H4 (cell line): ENCODE measurements at places on chromosomes 2 and 18.

GRCh38 chr2:237487496-237487895 is 445 bp downstream of the MLPH start:
- DNase-seq = no peak

- peak; percentile 4 for DNase-seq
These were observed 442.8 kb upstream of the SYT4 start for GRCh38 chr18:43720041-43720440.

DNA sequence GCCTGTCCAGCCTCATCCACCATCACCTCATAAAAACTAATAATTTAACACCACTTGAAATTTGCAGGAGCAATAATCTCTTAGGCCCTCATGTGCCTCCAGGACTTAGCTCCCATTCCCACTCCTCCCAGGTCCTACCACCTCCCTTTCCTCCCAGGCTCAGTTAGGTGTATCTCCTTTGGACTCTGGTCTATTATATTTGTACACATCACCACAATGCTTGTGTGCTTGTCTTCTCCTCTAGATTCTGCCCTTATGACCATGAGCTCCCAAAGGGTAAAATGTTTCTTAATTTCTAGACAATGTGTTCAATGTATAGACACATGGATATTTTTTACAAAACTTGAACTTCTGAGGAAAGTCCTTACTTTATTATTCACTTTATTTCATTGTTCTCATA is 182.0 kb upstream of the ZC3H15 start:
- no peak for DNase-seq

- no peak for DNase-seq
These were observed 45.2 kb upstream of the B3GNT2 start for GRCh38 chr2:62150597-62151305.

- peak; percentile 32 for DNase-seq
These were observed 224.7 kb downstream of the SLC8A1 start for GRCh38 chr2:40227210-40227609.

- no peak for DNase-seq
These were observed 156.0 kb downstream of the GBX2 start for GRCh38 chr2:236012155-236012554.

DNA sequence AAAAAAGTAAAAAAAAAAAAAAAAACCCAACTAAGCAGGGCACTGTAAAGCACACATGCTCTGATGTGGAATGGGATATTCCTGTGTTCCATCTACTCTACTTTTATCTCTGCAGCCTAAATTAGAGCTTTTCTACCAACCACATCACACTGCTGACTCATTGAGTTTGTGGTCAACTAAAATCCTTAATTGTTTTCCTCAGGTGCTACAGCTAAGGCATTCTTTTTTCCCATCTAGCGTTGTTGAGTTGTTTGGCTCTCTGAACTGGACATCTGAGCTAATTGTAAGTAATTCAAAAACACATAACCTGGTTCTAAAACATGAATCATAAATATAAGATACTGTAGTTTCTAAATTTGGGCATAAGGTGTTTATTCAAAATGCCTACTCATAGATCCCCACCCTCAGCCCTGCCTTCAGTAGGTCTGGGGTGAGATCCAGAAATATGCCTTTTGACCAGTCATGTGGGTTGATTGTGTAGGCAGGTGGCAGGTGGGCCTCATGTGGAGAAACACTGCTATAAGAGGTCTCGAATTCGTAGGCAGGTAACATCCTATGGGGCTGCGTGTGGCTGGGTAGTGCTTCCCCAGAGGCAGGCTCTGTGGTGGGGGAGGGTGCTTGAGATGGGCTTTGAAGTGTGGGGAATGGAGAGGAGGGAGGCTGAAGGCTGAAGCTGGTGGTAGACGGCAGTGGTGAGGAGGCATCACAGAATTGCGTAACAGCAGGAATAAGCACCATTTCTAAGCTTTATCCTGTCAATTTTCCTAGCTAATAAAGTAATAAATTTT is 27.2 kb downstream of the ANKRD29 start:
- DNase-seq = peak; percentile 46

- no peak for DNase-seq
These were observed 25.1 kb downstream of the THNSL2 start for GRCh38 chr2:88195246-88195645.

GRCh38 chr2:159091976-159092375 is 123.5 kb downstream of the TANC1 start:
- DNase-seq = no peak

DNA sequence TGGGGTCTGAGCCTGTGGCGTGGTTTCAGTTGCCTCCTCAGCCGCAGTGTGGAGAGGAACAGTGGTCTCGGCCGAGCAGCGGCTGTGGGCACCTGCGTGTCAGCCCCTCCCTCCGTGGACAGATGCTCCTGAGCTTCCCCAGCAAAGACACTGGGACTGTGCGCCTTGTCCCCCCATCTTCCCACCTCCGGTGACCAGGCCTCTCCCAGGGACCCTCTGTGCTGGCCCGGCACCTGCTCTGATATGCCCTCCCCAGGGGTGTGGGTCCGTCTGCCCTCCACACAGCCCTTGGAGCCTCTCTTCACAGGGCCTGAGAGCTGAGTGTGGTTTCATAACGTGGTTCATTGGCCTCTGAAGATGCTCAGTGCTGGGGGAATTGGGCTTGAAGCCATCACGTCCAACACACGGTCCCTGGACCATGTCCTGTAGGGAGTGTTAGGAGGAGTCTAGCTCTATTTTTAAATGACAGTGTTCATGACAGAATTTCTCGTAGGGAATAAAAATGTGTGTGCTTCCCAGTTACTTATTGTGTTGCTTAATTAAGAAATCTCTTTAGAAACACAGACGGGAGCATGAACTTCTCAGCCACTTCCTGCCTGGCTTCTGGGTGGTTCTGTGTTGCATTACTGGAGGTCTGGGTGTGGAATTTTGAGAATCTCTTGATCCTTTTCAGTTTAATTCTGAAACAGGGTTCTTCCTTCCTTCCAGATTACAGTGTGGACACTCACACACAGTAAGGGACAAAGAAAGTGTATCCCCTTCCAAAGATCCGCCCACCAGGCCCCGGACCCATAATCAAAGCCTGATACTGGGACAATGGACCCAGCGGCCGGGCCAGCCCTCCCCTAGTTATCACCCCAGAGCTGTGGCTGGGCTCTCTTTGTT is 110.7 kb downstream of the NFATC1 start:
- no peak for DNase-seq

- no peak for DNase-seq
These were observed 8.9 kb upstream of the POU3F3 start for GRCh38 chr2:104844807-104845551.

DNA sequence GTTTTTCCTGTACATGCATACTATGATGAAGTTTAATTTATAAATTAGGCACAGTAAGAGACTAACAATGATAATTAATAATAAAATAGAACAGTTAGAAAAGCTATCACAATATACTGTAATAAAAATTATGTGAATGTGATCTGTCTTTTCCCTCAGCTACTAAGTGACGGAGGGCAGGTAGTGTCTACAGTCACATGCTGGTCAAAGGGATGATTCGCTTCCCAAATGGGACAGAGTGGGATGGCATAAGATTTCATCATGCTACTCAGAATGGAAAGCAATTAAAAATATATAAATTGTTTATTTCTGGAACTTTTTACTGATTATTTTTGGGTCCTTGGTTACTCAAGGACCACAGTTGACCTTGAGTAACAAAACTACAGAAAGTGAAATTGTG is 71.5 kb downstream of the DAW1 start:
- DNase-seq = no peak

DNA sequence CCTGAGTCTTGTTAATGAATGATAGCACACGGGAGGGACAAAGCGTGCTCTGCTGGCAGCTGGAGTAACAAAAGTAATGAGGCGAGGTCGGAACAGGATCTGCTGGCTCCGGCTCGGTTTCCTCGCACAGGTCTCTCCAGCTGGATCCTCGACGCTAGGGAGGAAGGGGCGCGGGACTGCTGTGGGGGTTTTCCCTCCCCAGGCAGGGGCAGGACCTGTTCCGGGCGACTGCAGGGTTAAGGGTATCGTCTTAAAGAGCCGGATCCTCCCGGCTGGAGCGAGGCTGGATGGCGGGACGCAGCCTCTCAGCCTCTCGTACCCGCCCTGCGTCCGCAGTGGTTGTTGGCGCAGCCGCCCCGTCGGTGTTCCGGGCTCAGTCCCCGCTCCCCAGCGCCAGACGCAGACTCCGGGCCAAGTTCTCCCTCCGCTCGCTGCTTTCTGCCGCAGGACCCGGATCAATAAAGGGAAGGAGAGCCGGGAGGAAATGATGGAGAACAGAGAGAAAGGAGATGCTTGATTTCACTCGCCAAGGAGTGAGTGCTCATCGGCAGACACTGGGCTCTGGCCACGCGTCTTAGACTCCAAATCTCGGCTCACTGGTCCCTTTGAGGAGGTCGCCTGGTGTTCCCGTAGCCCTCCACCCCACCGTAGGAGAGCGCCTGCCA is 1.1 kb upstream of the LIPG start:
- DNase-seq = no peak

DNA sequence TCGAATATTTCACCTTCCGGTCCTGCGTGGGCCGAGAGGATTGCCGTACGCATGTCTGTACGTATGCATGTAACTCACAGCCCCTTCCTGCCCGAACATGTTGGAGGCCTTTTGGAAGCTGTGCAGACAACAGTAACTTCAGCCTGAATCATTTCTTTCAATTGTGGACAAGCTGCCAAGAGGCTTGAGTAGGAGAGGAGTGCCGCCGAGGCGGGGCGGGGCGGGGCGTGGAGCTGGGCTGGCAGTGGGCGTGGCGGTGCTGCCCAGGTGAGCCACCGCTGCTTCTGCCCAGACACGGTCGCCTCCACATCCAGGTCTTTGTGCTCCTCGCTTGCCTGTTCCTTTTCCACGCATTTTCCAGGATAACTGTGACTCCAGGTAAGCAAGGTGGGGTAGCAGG is at the start of gene SERPINB5:
Gene SERPINB5, plus strand, starts transcription at position 291 of the 400 bp plus-strand sequence. CDS start 7,471 bp downstream, outside the sequence.
- no peak for DNase-seq

GRCh38 chr2:22375096-22375495 is 1009.9 kb upstream of the KLHL29 start:
- DNase-seq = no peak

- DNase-seq = no peak
These were observed 56.6 kb downstream of the GDF7 start for GRCh38 chr2:20723543-20723942.

- DNase-seq = no peak
These were observed 521.7 kb upstream of the SPHKAP start for GRCh38 chr2:228703152-228703551.

DNA sequence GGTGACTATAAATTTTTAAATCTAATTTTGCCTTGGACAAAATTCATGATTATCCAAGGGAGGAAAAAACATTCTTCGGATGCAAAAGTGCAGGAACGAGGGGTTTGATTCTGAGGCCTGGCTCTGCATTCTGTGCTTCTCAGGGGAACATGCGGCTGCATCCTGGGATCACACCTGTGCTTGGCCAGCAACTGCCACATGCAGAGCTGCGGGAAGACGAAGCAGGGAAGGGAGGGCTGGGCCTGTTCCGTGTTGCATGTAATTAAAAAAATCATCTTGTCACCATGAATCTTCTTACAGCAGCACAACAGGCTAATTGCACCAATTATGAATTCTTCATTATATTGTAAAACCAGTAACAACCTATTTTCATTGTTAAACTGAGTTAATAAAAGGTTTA is 158.0 kb upstream of the ALKAL2 start:
- DNase-seq = no peak

DNA sequence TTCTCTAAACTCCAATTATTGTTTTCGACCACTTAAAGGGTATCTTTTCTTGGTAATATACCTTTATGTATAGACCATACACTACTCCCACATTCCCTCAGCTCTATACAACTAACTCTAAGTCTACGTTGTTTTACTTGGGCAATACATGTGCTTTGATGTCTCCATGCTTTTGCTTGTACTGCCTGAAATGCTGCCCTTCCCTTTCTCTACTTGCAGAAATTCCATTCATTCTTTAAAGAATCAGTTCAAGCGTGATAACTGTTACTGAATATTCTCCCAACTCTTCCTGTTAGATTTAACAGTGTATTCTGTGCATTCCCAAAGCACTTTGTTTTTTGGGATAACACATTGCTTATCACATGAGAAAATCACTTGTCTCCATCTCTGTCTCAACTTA is 157.0 kb upstream of the AQP4 start:
- no peak for DNase-seq

DNA sequence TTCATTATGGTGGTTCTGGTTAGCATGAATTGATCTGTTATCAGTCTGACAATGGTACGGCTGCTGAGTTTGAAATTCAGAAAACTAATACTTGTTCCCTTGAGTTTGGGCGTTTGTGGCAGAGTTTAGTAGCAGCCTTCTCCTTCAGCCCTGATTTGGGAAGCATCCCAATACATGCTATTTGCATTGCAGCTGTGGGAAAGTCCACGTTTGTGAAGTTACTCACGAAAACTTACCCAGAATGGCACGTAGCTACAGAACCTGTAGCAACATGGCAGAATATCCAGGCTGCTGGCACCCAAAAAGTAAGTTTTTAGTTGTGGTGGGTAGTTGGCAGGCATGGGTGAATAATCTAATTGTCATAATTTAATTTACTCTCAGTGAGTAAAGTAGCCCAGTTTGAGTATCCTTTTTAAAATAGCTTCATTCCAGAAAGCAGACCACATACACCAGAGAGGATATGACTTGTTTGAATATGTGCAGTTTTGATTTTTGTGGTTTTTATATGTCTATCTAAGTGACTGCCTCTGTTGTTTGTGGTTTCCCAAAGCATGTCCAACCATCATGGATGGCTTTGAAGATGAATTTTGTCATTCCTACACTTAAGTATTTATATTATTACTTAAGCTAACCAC is 12.2 kb downstream of the DGUOK start:
- DNase-seq = no peak

DNA sequence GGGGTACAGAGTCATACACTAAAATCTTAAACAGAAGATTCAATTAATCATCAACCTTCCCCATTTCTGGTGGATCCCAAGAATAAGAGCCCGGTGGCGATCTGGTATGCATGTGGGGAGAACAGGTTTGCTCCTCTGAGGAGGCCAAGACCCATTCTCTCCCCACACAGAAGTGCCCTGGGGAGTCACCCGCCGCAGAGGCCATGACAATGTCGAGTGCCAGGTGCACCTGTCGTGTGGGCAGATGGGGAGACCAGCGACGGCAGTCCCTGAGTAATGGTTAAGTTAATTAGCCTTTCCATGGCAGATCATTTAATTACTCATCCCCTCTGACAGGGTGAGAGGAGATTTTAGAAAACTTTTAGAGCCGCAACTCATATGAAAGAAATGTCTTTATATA is 345.0 kb downstream of the NCKAP5 start:
- DNase-seq = no peak

DNA sequence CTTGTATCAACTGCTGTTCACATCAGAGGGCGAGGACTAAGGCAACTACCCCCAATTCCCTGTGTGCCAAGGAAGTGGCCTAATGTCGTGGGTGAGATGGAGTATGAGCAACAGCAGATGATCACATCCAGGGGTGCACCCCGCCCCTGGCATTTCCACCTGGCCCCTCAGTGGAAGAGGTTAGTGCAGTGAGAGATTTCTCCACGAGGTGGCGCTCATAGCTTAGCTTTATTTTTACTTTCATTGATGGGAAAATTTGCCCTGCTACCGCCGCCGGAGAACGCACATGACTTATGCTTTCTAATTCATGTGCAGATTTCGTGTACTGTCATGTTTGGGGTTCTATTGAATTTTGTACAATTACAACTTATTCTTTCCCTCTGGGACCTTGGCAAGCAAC is 470.6 kb upstream of the MEX3C start:
- peak; percentile 40 for DNase-seq

GRCh38 chr2:237177052-237177451 is 91.4 kb downstream of the COPS8 start:
- no peak for DNase-seq
